Activated T-cell treated with anti-CD3 and anti-CD28 coated beads for 4 hours (primary cell): ENCODE measurements at places on chromosomes 4 and X.

DNA sequence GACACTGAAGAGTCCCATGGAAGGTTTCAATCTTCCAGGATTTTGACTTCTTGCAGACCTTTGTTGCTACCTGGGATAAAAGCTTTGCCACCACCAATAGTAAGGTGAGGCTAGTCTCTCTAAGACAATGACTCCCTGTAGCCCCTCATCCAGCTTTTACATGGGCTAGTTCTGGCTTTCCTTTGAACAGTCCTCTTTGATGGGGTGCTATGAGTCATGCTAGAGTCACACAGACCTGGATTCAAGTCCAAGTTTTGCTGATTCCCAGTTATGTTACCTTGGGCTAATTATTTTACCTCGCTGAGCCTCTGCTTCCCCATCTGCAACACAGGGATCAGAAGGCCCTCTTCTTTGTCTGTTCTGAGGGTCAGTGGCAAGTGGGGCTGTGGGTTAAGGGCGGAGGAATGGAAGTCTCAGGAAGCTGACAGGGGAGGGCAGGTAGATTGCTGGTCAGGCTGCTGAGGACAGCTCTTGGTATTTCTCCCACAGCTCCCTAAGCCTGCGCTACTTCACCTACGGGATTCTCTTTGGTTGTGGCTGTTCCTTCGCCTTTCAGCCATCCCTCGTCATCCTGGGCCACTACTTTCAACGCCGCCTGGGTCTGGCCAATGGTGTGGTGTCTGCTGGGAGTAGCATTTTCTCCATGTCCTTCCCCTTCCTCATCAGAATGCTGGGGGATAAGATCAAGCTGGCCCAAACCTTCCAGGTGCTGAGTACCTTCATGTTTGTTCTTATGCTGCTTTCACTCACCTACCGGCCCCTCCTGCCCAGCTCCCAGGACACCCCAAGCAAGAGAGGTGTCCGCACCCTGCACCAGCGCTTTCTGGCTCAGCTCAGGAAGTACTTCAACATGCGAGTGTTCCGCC lies 90.3 kb downstream of the RLIM start:
- no peak for DNase-seq

- no peak for DNase-seq
Observed at GRCh38 chr4:118215826-118216225, 137.0 kb downstream of the PRSS12 start.

GRCh38 chr4:72858328-72858727 lies 211.2 kb downstream of the COX18 start:
- no peak for DNase-seq

- no peak for DNase-seq
Observed at GRCh38 chr4:5052726-5053425, 1.6 kb downstream of the STK32B start.

DNA sequence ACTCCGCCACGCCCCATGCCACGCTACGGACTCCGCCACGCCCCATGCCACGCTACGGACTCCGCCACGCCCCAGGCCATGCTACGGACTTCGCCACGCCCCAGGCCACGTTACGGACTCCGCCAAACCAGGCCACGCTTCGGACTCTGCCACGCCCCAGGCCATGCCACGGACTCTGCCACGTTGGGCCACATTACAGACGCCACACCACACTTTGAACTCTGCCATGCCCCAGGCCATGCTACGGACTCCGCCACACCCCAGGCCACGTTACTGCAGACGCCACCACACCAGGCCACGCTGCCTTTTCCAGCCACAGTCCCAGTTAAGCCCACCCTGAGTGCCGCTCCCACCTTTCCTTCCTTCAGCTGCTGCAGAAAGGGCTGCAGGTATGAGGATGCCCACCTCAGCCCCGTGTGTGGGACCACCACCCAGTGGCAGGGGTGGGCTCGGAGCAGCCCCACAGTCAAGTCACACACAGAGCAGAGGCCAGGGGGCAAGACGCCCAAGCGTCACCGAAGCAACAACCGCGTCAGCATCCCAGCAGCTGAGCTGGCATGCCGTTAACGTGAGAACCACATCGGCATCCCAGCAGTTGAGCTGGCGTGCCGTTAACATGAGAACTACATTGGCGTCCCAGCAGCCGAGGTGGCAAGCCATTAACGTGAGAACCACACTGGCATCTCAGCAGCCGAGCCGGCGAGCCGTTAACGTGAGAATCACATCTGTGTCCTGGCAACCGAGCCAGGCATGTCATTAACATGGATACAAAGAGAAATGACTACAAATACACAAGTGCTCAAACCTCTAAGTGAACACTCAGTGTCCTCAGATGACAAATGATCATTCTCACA lies 26.4 kb downstream of the GAK start:
- no peak for DNase-seq

DNA sequence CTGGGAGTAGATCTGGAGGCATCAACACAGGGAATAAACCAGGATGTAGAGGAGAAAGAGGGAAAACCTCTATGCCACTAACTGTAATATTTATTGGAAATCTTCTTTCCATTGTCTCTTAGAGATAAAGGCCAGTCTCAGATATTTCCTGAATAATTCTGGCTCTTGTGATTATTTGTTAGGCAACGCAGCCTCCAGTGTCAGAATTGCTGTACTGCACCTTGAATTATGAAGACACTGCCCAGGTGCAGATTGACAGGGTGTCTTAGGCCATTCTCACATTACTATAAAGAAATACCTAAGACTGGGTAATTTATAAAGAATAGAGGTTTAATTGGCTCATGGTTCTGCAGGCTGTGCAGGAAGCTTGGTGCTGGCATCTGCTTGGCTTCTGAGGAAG lies 100.7 kb upstream of the ZDHHC15 start:
- DNase-seq, result no peak

DNA sequence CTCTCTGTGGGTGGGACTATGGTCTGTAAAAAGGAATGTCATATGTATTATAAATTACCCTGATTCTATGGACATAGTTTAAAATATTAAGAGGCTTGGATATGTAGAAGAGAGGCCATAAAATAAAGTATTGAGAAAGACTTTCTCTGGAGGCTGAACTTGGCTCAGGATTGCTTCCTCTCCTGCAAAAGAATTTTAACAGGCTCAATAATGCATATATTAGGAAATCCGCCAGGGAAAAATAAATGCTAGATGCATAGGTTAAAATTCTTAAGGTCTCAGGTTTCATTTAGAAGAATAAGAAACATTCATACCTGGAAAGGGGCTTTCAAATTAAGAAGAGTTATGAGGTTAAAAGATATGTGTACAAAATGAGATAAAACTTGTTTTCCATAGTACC lies 424.3 kb downstream of the ARAP2 start:
- no peak for DNase-seq

DNA sequence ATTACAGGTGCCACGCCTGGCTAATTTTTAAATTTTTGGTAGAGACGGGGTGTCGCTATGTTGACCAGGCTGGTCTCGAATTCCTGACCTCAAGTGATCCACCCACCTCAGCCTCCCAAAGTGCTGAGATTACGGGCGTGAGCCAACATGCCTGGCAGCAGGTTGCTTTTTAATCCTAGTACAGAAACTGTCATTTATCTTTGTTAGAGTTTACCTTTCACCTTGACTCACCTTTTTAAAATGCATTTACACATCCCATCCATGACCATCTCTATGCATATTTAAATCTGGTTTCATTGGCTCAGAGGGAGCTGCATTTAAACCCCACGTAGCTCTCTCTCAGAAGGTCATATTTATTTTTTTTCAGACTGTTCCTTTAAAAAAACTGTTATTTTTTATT lies 31.9 kb downstream of the SLC16A2 start:
- no peak for DNase-seq

DNA sequence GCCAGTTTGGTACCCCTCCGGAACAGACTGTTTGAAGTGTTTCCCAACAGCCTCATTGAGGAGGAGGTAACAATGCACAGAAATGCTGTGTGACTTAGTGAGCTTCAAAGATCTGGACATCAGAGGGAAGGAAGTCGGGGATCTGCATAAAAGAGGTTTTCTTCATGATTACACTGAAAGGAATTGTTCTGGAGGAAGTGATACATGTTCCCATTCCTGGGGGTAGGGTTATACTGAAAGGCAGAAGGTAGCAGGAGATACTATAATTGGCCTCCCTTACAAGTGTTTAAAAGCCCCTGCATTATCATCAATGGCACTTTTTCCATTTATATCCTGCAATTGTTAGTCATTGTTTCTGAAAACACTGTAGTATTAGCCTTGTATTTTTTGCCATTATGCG lies 94.0 kb upstream of the DKK2 start:
- DNase-seq, result no peak

GRCh38 chrX:71217298-71217697 lies 5.7 kb upstream of the GJB1 start:
- no peak for DNase-seq

- DNase-seq, result no peak
Observed at GRCh38 chr4:161496-162284, 37.4 kb downstream of the ZNF718 start.

- DNase-seq, result no peak
Observed at GRCh38 chr4:94965852-94966251, 208.1 kb downstream of the BMPR1B start.

DNA sequence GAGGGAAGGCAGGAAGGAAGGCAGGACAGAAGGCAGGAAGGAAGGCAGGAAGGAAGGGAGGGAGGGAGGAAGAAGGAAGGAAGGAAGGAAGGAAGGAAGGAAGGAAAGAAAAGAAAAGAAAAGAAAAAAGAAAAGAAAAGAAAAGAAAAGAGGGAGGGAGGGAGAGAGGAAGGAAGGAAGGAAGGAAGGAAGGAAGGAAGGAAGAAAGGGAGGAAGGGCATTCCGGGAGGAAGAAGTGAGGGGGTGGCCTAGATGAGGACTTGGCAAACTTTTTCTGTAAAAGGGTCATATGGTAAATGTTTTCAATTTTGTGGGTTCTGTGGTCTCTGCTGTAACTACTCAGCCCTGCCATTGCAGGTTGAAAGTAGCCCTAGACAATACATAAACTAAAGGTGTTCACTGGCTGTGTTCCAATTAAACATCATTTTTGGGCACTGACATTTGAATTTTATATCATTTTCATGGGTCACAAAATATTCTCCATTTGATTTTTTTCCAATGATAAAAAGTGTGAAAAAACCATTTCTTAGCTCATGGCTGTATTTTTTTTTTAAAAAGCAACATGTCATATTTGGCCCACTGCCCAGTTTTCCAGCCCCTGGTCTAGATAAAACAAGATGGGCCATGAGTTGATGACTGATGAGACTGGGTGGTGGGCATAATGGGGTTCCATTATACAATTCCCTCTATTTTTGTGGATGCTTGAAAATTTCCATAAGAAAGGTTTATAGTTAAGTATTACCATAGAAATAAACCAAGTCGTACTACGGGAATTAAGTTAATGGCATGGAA lies 3.1 kb downstream of the ZNF630 start:
- no peak for DNase-seq

GRCh38 chrX:70446380-70447350 lies 2.0 kb downstream of the DLG3 start:
- no peak for DNase-seq

- no peak for DNase-seq
Observed at GRCh38 chr4:1446502-1447386, 40.5 kb upstream of the NKX1-1 start.

DNA sequence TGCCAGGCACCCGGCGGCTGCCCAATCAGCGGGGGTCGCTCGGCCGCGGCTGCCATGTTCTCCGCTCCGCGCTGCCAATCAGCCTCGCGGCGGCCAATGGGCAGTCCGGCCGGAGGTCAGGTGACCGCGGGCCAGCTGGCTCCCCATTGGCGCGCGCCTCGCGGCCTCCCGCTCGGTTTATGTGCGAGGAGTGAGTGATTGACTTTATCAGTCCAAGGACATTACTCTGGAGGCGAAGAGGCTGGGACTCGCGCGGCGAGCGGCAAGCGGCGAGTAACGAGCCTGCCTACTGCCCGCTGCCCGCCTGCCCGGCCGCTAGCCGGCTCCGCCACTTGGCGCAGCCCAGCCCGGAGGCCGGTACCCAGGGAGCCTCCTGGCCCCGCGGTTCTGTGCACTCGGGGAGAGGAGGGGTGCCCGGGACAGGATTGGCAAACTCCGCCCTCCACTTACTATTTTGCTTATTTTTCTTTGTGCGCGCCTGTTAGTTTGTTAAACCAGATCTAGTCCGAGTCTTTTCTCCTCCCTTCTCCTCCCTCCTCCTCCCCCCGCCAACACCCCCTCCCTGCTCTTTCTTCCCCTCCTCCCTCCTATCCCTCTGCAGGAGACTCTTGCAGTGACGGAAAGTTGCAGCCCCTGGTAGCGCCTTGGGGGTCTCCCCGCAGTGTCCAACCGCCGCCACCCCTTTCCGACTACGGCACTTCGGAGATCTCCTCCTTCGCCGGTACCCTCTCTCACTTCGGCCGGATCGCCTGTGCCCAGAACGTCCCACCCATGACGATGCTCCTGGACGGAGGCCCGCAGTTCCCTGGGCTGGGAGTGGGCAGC lies at the start of gene ZIC3:
Gene ZIC3, plus strand, starts transcription at position 207 of the 825 bp plus-strand sequence. Its CDS starts 565 bp downstream, at position 772.
- DNase-seq, result no peak

DNA sequence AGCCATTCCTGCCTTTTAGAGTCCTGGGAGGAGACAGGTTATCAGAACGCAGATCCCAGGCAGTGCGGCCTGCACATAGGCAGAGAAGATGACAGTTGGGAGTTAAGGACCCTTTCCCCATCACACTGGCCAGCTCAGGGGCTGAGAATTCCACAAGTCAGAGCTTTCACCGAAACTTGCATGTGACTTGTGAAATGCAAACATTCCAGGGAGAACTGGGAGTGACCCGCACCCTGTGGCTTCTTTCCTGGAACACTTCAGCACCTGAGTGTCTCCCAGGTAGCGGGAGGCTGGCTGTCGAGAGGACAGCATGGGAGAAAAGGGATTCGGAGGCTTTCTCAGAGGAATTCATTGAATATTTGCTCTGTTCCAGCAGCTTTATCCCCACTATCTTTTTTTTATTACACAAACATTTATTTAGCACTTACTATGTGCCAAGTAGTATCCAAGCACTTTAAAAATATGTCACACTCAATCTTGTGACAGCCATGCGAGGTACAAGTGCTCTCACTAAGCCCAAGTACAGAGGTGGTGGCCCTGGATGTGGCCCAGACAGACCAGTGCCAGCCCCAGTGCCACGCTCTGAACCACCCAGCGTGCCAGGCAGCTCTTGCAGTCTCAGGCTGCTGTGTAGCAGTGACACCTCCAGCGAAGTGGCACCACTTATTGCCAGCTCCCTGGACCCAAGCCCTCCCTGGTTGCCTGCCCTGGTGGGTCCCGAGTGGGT lies 100.5 kb downstream of the PHKA2 start:
- no peak for DNase-seq

- no peak for DNase-seq
Observed at GRCh38 chr4:5206016-5206790, 154.9 kb downstream of the STK32B start.

GRCh38 chr4:112029771-112030171 lies 115.5 kb upstream of the FAM241A start:
- DNase-seq, result no peak

DNA sequence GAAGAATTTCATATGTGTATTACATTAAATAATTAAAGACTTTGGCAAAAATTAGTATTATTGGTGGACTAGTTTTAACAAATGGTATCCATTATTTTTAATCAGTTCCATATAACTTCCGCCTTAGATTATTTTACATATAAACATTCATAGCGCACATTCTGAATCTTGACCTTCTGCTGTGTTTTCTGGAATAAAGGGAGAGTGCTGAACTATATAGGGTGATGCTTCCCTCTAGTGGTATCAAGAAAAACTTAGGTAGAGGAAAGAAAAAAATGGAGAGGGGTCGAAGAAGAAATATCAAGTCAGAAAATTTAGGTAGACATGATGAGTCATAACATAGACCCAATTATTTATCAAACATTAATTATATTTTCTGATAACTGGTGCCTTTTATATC lies 155.6 kb upstream of the PACRGL start:
- DNase-seq, result no peak
